ENCODE measurements at places on chromosomes 16 and 17.

DNA sequence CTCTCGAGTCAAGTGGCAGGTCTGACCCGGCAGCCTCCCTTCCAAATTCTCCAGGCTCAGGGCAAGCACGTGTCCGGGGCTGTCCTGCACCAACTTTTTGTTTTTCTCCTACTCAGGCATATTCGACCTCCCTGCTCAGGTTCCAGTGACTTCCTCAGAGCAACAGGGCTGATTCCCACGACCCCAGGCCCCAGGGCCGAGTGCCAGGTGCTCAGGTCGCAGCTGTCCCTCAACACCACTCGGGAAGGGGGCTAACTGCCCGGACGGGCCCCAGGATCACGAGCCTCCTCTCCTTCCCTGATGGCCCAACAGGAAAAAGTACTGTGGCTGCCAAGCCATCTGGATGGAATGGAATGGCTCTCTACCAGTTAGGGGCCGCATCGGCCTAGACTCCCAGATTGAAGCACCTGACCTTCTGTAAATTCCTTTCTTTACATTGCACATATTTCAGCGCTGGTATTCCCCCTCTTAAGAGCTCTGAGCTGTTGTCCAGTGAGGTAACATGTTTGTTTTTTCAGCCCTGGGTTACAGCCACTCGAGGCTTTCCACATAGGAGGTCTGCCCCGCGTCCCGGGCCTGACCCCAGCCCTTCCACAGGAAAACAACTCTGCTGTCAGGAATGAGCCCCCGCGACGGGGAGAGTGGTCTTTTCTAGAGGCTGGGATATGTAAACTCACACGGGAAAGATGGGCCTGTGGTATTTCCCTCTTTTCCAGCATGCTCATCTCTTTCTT is 25.0 kb downstream of the NXN start:
- no peak for DNase-seq
- peaks cover 33% of the 10 kb centered on the region for H3K27me3 ChIP-seq
- no peak overlapping the region for H3K4me3 ChIP-seq
- peaks cover 7% of the 10 kb centered on the region for H3K4me1 ChIP-seq
- H3K27ac ChIP-seq, result no peak overlapping the region

DNA sequence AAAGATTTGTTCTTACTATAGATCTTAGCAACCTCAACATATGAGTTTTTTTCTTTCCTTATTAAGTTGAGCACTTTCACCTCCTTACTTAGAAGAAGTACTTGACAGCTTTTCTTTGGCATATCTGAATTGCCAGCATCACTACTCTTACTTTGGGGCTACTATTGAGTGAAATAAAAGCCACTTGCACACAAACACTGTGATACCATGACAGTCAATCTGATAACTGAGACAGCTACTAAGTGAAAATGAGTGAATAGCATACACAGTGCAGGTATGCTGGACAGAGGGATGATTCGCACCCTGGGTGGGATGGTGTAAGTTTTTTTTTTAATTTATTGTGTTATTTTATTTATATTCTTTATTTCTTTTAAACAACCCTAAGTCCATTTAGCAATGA is 13.5 kb upstream of the TENT4B start:
- H3K36me3 ChIP-seq, result no peaks in the 10 kb centered on the region
- H3K4me1 ChIP-seq, result no peaks in the 10 kb centered on the region
- no peak overlapping the region for H3K27ac ChIP-seq
- no peak overlapping the region for H3K4me3 ChIP-seq
- H3K27me3 ChIP-seq, result no peaks in the 10 kb centered on the region
- DNase-seq, result no peak

DNA sequence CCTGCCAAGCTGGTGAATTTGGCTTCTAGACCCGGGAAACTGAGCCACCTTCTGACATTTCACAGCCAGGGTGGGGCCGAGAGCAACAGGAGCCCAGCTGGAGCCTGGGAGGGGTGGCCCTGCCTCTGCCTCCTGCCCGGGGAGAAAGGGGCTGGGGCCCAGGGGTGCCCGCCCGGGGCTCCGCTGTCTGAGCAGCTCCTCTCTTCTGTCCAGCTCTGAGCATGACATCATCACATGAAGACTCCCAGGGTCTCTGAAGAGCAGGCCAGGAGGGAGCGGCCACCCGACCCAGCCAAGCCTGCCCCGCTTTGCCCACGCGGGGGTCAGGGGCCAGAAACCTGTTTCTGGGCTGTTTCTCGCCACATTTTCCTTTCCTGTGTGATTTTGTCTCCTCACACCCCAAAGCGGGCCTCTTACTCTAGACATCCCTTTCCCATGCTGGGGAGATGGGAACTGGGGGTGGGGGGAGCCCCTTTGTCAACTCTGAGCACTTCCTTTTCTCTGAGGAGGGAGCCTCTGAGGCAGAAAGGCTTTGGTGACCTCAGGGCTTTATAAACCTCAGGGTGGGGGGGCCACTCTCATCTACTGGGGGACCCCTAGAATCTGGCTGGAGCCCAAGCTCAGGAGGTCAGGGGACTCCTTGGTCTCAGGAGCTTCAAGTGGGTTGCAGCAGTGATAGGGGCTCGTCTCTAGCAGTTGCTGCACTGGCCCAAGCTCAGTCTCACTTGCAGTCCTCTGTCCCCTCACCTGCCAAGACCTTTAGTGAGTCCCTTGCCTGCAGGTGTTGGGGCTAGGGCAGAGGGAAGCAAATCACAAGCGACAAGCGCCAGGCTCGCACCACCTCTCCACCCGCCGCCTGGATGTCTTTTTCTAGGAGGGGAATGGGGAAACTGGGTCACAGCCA is 7.6 kb downstream of the UBALD2 start:
- no peaks in the 10 kb centered on the region for H3K36me3 ChIP-seq
- peak overlapping the region; percentile 93 for H3K27ac ChIP-seq
- H3K4me3 ChIP-seq, result peak overlapping the region; percentile 48
- peaks cover 84% of the 10 kb centered on the region for H3K4me1 ChIP-seq
- no peaks in the 10 kb centered on the region for H3K27me3 ChIP-seq

GRCh38 chr16:14101415-14101814 is 30.3 kb downstream of the MRTFB start:
- H3K27ac ChIP-seq, result no peak overlapping the region
- H3K4me1 ChIP-seq, result no peaks in the 10 kb centered on the region
- no peaks in the 10 kb centered on the region for H3K27me3 ChIP-seq
- no peak for DNase-seq
- H3K4me3 ChIP-seq, result no peak overlapping the region
- H3K36me3 ChIP-seq, result no peaks in the 10 kb centered on the region

DNA sequence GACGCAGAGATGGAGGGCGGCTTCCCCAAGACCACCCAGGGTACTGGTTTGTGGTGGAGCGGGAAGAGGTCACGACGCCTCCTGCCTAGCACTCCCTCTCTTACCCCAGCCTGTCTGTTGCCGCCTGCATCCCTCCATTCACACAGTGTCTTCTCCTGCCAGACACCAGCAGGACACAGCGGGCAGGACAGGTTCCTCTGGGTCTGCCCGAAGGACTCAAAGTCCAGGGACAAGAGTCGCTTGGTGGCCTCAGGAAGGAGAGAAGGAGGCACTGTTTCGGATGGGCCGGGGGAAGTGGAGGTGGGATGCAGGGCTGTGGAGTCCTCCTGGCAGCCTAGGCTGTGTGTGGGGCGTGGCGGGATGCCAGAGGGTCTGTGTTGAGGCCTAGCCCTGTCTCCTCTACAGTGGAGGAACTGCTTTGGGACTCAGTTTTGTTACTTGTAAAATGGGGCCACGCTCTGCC is 19.6 kb upstream of the TNS4 start:
- peaks cover 40% of the 10 kb centered on the region for H3K4me1 ChIP-seq
- DNase-seq, result no peak
- H3K36me3 ChIP-seq, result no peaks in the 10 kb centered on the region
- H3K4me3 ChIP-seq, result no peak overlapping the region
- no peak overlapping the region for H3K27ac ChIP-seq
